ENCODE measurements at places on chromosomes 3 and 15.

DNA sequence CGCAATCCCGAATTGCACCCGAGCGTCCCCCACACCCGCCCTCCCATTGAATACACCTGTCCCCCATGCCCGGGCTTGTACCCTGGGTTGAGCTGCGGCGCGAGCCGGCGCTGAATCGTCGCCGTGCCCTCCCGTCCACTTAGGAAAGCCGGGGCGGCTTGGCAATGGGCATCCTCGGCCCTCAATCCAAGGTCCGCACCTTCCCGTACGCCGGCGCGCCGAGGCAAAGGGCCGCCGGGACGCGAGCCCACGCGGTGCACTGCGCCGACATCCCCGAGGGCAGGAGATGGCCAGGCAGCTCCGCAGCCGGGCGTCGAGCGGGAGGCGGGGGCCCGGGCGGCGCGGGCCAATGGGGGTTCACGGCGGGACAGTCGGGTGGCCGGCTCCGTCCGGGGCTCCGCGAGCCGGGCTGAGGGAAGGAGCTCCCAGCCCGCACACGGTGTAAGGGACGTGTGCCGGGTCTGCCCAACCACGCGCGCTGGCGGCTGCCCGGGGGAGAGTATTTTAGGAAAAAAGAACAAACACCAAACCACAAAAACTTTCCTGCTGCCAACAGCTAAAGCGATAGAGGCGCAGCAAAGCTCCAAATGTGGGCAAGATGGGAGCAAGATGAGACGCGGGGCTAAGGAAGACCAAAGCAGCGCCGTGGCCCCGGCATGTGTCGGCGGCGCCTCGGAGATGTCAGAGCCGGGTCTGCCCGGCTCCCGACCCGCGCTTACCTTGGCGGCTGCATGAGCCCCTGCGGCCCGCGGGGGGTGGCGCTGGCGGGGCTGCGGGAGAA lies 621 bp downstream of the RGMA start:
- no peak for DNase-seq

DNA sequence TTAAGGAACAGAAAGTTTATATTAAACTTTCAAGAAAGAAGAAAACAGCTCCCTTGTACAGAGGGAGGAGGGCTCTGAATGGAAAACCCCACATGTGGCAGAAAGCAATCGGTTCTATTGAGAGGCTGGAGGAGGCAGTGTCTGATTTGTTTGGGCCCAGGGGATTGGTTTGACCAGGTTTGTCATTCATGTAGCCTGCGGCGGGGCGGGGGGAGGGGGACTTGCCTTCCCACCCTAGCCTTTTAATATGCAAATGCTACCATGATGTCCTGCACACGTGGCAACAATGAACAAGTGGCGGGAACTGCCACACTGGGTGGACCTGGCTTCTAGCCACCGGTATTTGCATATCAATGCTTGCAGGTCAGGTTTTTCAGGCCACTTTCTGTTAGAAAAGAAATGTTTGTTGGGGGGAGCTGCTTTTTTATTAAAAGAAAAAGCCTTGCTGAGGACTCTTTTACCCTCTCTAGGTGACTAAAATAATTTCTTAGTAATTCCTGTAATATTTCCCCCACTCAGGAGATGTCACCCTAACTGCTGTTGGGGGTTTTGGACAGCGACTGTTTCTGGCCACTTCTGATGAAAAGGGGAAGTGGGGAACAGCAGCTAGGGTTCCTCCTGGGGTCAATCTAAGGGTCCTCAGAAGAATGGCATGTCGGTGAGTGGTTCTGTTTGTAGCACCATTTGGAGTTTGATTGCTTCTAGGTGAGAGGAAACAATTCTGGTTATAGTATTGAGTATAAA lies 691.2 kb downstream of the TBL1XR1 start:
- no peak for DNase-seq

DNA sequence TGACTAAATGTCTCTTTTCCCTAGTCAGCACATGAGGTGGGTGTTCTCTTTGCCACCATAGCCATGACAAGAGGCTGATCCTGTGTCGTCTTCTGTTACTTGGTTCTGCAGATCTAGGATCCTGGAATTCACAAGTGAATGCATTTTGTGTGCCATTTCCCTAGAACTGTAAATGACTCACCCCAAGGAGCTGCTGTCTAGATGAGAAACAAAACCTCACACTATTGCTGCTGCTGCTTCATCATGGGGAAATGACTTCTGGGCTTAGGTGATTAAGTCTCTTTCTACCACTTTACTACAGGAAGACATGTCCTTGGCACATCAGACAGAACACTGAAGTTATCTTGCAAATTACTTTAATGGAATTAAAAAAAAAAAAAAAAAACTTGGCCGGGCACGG lies 54.9 kb downstream of the SLCO3A1 start:
- DNase-seq = no peak

- DNase-seq = no peak
These were observed 11.5 kb downstream of the SLC51A start for GRCh38 chr3:196227629-196228493.

DNA sequence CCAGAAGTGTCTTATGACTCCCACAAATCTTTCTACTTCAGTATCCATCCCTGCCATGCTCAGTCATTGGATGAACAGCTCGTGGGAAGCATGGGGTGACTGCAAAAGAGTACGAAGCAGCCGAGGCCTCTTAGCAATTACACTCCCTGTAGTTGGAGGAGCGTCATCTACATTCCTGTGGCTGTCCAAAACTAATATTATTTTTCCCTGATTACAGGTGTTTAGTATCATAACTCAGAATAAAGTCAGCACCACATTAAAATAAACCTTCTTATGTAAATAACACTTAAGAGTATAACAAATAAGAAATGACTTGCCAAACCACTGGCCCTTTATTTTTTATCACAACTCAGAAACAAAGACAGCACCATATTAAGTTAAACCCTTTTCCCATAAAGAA lies 141.5 kb downstream of the PLOD2 start:
- no peak for DNase-seq

DNA sequence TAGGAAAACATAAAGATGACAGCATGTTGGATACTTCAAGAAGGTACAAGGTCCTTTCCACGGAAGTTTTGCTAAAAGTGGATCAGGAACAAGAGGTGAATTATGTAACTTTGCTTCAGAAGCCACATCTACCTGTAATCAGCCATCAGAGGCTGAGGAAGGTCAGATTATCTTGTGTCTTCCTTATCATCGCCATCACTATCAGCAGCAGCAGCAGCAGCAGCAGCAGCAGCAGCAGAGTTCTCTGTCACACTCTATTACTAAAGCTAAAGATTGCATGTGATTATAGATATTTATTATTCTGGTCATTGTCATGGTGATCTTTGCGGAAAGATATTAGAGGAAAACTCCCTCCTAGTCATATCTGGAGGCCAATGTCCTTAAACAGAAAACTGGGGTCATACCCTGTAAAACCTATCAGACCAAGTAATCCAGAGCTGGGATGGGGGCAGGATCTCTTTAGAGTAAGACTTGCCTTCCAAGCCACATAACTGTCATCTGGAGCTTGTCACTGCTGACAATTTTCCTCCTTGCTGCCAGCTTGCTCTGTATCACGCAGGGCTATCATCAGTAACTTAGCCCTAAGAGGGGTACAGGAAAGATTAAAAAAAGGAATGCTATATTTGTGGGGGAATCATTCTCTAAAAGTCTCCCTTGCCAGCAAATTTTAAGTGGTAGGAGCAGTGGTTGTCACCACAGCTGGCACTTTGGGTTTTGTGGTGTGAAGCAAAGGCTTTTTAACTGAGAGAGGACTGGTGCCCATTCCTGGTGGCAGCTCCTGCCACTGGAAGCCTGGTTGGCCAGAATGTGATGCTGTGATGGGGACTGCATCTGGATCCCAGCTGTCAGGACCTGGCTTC lies 130.9 kb upstream of the RASGRP1 start:
- DNase-seq = no peak

- DNase-seq = no peak
These were observed 140.6 kb downstream of the NUP210 start for GRCh38 chr3:13279532-13279910.

Measured in activated T-helper 9 cell treated with anti-CD3 and anti-CD28 coated beads, Interleukin-2, amount 50 U/mL, for 16 hours (primary cell).